Fibroblast of the conjunctiva (primary cell): ENCODE measurements at places on chromosomes 3 and 15.

GRCh38 chr15:41276831-41277230 is 45.8 kb downstream of the CHP1 start:
- no peak for DNase-seq

DNA sequence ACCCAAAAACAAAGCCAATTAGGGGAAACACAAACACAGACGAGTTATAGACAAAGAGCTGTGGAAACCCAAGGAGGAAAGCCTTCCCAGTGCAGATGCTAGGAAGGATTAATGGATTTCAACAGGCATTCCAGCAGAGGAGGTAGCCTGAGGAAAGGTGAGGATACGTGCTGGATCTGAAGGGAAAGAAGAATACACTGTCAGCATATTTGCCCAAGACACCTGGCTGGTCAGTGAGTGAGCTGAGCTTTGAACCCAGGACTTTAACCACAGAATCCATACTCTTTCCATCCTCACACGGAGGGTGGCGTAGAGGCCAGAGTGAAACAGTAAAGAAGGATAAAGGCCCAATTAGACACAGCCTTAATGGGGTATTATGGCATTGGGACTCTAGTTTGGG is 9.1 kb upstream of the BFSP2 start:
- no peak for DNase-seq

- DNase-seq = no peak
These were observed 350.1 kb upstream of the AZI2 start for GRCh38 chr3:28698706-28699105.

DNA sequence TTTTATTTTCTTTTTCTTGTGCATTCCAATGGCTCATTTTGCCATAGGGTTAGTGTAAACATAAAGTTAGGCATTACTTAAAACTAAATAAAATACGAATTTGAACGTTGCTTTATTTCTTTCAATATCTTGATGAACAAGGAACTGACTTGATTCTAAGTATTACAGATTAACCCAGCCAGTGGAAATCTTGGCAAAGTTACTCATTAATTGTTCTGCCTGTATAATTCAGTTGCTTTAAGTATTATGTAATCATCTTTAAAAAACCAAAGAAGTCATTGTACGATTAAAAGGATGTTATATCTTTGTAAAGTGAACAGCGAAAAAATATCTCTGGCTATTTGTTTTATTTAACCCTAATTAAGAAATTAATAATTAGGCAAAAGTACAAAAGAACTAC is 737.9 kb upstream of the BCHE start:
- DNase-seq = no peak

DNA sequence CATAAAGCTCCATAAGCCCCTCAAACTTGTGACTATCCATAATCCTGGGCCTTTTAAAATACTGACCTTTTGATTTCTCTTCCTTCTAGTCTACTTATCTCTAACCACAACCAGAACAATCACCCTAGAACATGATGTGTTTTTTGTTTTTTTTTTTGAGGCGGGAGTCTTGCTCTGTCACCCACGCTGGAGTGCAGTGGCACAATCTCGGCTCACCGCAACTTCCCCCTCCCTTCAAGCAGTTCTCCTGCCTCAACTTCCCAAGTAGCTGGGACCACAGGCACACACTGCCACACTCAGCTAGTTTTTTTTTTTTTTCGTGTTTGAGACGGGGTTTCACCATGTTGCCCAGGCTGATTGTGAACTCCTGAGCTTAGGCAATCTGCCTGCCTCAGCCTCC is 25.1 kb downstream of the VPS39 start:
- DNase-seq = no peak

DNA sequence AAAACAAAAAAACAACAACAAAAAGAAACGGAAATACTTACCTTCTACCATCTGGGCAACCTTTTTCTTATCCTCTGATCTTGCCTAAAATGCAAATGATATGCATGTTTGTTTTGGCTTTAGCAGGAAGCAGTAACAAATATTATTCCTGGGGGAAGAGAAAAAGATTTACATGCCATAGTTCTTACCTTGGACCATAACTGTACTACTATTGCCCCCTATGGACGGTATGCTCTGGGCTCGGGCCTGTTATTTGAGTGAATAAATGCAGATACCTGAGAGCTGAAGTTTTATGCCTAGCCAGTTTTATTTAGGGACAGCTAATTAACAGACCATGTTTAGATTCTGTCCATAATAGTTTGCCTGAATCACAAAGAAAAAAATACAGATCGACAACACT is 12.6 kb upstream of the STARD5 start:
- DNase-seq = no peak
